ENCODE measurements at places on chromosomes 12 and 14.

- DNase-seq = no peak
These were observed 38.4 kb upstream of the BCL2L14 start for GRCh38 chr12:12032260-12032791.

- no peak for DNase-seq
These were observed 37.7 kb downstream of the C12orf50 start for GRCh38 chr12:87991483-87991882.

DNA sequence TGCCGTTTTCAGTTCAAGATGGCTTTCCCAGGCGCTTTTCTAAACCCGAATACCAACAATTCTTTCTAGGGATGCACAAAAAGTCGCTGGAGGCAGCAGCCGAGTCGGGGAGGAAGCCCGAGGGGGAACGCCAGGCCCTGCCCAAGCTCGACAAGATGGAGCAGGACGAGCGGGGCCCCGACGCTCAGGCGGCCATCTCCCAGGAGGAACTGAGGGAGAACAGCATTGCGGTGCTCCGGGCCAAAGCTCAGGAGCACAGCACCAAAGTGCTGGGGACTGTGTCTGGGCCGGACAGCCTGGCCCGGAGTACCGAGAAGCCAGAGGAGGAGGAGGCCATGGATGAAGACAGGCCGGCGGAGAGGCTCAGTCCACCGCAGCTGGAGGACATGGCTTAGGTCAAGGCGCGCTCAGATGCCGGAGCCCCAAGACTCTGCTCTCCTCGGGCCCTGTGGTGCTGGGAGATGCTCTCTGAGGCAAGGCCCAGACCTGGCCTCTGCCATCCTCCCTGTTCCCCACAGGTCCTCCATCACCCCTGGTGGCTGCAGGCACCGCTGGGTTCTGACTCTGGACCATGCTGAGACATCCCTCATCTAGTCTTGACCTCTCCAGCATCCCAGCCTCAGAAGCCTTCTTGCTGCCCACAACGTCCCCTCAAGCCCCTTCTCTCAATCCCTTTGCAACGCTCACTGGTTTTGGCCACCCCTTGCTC lies 21.4 kb downstream of the VSX2 start:
- DNase-seq = no peak

DNA sequence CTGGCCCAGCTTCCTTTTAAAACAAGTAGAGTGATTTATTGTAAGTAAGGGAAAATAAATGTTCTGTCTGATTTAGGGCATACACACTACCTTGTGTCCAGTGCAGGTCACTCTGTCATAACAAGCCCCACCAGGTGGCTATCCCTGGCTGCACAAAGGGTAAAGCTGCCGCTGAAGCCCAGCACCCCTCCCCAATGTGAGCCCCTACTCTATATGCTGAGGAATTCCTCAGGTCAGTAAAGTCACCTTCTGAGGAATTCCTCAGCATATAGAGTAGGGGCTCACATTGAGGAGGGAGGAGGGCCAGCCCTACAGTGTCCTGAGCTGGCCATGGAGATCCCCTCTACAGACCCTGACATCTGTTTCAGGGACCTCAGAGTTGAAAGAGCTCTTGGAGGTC lies 67.2 kb downstream of the TBC1D30 start:
- DNase-seq = no peak

- DNase-seq = no peak
These were observed 261.4 kb downstream of the TTC8 start for GRCh38 chr14:89085737-89086382.

GRCh38 chr12:110134691-110135411 lies 10.7 kb downstream of the IFT81 start:
- no peak for DNase-seq

DNA sequence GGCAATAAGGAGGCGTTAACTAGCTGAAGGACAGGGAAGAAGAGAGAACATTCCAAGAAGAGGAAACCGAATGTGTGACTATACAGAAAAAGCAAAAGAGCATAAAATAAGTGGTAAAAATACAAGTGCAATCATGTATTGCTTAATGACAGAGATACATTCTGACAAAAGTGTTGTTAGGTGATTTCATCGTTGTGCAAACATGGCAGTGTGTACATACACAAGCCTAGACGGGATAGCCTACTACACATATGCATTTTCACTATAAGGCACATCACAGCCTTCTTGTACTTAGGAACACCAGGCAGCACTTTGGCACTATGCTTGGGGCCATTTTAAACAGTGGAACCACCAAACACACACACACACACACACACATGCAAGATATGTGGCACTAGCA lies 299.3 kb downstream of the BCAT1 start:
- peak; percentile 32 for DNase-seq

DNA sequence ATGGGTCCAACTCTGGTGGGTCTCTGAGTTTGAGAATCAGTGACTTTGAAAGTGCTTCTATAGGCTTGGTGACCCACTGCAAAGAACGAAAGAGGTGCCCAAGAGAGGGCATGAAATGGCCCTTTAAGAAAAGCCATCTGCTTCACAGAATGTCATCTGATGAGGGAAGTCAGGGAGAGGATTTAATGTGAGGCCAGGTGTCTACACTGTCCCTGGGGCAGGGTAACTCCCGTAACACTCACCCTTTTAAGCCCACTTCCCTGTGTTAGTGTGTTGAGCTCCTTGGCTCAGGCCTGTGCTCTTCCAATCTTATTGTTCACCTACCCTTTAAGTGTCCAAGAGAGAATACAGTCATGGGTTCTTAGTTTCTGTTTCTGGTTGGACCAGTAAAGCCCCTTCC lies 16.4 kb upstream of the SRSF5 start:
- no peak for DNase-seq

DNA sequence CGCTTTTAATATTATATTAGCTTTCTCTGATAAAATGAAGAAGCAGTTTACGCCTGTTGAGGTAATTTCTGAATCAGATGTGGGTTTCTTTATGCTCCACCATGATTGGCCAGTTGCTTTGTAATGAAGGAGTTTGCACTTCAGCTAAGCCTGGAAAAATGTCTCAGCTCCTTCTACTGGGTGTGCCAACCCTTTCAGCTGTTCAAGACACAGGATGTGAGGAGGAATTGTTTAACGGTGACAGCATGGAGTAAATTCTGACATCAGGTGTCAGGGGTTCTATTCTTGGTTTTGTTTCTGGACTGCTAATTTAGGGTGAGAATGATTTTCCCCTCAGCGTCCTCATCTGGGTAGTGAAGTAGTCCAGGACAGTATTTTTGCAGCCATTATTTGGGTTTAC lies 43.5 kb downstream of the FLRT2 start:
- DNase-seq = no peak

DNA sequence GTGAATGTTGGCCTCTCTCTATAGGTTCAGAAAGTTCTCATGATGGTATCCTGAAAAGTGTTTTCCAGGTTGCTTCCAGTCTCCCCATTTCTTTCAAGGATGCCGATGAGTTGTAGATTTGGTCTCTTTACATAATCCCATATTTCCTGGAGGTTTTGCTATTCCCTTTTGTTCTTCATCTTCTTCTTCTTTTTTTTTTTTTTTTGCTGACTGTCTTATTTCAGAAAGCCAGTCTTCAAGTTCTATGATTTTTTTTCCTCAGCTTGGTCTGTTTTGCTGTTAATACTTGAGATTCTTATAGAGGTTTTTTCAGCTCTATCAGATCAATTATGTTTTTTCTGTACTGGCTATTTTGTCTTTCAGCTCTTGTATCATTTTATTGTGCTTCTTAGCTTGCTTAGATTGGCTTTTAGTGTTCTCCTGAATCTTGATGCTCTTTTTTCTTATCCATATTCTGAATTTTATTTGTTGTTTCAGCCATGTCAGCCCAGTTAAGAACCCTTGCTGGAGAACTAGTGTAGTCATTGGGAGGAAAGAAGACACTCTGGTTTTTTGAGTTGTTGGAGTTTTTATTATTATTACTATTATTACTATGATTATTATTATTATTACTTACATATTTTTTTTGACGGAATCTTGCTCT lies 124.4 kb downstream of the FUT8 start:
- DNase-seq = peak; percentile 9

DNA sequence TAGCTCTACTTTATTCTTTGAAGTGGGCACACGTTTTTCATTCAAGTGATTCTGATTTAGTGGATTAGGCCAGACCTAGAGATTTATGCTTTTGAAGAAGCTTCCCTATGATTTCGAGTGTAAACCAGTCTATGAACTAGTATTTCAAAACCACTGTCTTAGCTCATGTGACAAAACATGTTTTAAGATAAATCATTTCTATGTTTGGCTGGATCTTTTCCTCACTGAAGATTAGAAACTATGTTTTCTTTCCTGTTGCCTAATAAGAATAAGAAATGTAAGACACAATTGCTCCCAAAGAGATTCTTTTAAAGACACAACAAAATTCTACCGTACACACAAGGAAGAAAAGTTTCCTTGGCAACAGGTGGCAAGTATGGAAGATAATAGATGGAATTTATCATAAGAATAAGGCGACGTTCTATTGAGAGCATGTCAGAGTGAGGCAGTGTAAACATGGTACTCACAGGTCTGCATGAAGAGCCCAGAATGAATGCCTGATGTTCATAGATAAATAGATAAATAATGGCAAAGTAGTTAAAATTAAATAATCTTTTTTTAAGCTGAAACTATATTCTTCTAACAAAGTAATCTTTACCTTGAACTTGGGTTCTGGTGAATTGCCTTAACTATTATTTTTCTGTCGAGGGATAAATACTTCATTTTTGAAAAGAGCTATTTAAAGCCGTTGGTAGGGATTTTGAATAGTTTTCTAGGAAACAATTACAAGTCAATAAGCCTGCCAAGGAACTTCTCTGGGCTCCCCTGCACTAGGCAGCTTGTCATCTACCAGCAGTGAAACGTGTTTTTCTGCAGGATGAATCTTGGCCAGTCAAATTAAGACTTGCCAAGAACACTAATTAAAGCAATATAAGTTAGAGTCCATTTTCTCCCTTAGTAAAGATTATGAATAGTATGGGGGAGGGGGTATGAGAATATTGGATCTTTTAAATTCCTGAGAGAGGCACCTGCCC lies 34.1 kb upstream of the C12orf75 start:
- no peak for DNase-seq

GRCh38 chr12:62673028-62673815 lies 206.6 kb downstream of the MON2 start:
- DNase-seq = no peak

- no peak for DNase-seq
These were observed 43.0 kb downstream of the PPP4R4 start for GRCh38 chr14:94217116-94217515.

GRCh38 chr14:87043667-87044200 lies 949.2 kb downstream of the GALC start:
- DNase-seq = no peak

- no peak for DNase-seq
These were observed 143.4 kb downstream of the KIF26A start for GRCh38 chr14:104281768-104282301.

- no peak for DNase-seq
These were observed 377.1 kb downstream of the SLC16A7 start for GRCh38 chr12:59972905-59973304.

DNA sequence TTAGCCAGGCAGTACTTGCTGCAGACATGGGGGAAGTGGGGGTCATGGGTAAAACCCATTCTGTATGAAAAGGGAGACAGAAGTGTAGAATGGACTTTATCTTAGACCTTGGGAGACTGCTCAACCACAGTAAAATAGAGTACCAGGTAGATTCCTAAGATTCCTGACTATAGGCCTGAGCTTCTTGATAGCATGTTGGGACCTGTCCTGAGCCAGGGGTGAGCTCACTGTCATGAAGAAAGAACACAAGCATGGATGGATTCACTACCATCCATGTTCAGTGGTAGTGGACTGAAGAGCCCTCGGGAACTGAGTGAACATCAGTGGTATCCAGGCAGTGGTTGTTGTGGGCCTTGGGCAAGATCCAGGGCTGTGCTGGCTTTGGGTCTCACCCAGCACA lies 1003.8 kb downstream of the TMTC2 start:
- DNase-seq = no peak

DNA sequence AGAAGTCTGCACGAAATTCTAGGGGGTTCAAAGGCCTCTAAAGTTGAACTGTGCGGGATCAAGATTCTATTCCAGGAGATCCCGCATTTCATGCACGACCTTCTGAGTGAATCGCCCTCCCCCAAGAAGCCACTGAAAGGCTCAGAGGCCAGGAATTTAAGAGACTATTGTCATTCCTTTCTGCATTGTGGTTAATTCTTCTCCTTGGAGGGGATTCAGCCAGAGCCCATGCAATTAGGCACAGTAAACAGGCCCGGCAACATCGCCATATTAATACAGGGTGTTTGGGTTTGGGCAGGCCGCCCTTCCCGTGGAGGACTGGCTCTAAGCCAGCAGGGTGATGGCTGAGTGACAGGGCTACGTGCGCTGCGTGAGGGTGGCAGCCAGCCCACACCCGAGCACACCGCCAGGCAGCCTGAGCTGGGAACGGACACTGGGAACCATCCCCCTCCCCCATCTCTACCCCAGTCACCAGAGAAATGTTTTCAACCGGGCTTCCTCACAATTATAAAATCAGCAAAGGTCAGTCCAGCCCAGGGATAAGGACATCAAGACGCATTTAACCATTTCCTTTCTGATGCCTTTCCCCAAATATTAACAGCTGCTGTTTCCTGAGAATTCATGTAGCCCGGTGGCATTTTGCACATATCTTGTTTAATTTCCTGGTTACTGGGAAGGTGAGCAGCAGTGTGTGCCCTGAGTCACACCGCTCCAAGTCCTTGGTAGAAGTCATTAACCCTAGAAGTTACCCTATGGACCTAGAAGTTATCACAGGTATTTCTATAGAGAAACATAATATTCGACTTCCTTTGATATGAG lies 12.5 kb downstream of the EGLN3 start:
- no peak for DNase-seq

DNA sequence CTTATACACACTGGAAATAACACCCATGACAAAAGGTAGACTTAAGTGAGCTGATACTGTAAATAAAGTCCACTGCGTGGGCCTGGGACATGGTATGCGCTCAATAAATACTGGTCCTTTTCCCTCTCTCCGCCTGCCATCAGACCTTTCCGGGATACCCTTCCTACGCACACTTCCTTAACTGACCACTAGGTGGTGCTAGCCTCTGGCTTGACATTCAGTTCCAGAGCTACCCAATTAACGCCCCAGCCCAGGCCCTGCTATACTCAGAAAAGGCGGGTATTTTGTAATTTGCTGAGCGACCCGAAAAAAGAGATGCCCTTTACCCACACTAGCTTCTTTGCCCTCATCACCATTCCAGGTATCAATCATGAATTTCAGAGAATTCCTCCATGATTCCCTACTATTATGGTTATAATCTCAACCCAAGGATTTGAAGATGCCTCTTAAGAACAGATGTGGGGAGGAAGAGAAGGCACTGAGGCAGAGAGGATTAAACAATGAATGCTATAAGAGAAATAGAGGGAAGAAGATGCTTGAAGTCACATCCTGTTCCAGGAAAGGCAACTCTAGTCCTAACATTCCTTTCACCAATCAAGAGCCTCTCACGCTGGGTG lies 3.9 kb upstream of the LRP1 start:
- peak; percentile 67 for DNase-seq
